ENCODE measurements at places on chromosomes 7 and 10. TPM values are rescaled to one million over a fixed set of nuclear protein-coding genes. Genes with fewer than 3 reads are reported as not detected.

The ASZ1 gene
- total RNA-seq: not detected

The LRRC18 gene
- not detected for total RNA-seq

The SUGCT gene
- total RNA-seq: 5.4 TPM

The IKZF1 gene
- 9.7 TPM for total RNA-seq

The RADIL gene
- 7.7 TPM for total RNA-seq

The WIPF3 gene
- total RNA-seq: 2.9 TPM

The TYSND1 gene
- total RNA-seq: 4.4 TPM

DNA sequence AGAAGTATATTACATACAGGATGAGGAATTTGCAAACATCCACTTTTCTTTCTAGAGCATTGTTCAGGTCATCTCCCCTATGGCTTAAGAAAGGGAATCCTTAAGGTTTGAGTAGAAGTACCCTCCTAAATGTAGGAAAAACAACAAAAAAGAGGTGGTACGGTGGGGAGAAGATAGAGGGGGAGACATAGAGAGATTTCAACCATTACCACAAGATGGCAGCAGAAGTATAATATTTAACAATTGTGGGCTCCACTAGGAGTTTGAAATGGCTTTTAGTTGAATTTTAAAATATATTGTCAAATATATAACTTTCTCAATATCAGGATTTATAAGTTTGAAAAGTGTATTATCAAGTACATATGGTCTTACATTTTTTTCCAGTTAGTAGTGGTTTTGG, 72.7 kb upstream of the PRKG1 start:
- H3K4me1 ChIP-seq: no peaks in the 10 kb centered on the region
- H3K4me3 ChIP-seq: no peak overlapping the region
- no peaks in the 10 kb centered on the region for H3K27me3 ChIP-seq
- DNase-seq: no peak

DNA sequence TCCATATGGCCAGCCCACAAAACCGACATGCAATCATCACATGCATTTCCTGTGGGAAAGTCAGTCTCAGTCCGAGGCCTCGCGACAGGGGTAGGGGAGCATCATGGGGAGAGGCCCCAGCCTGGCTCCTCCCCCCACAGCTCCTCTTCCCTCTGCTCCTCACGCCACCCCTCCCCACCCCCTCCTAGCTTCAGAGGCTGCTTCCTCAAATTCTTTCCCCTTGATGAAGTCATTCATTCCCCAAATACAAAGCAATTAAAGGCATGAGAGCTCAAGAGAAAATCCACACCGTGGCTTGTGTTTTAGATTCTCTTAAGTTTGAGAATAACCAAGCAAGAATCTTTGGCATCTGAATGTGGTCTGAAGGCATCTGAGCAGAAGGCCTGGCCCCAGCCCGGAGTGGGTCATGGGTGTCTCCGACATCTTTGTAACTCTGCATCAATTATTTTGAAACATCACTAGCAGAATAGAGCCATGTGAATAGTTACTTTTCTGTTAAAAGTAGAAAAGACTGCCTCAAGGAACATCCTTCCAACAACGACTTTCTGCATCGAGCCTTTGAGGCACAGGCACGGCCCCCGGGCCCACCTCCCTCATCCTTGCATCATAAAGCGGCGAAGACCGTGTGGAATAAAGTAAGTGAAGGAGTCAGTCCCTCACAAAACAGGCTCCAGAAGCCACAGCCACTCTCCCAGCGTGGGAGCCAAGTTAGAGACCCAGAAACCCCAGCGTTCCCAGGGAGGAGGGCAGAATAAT, 90.9 kb downstream of the DIP2C start:
- H3K4me3 ChIP-seq: no peak overlapping the region
- no peaks in the 10 kb centered on the region for H3K4me1 ChIP-seq

DNA sequence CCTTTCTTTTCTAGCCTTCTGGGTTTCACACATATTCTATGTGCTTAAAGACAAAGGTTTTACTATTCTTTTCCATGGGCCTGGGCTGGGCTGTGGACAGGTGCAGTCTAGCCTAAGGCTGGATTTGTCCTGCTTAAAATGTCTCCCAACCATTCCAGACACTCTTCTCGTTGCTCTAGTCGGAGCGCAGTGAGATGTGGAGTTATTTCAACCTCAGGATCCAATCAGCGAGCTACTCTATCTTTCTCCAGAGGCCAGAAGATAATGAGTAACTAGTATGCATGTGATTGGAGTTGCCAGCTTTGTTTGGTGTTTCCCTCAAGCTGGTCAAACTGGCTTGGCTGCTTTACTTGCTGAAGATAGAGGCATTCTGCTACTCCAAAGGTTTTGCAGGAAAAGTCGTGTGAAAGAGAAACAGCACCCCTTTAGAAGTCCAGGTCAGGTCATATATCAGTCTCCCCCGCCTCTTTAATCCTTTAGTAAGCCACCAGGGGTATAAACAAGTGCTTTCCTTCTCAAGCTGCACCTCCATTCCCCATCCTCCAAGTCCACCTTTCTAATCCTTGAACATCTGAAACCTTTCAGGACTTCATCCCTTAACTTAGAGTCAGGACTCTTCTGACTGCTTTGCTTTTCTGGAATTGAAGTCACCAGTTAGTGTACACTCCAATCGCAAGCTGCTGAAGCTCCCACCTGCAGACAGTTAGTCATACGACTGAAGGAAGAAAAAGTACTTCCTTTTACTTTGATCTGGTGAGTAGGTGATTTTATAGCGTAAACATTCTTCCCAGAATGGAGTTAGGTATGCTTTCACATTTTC, 78.8 kb downstream of the DNMBP start:
- DNase-seq: no peak
- H3K4me3 ChIP-seq: no peak overlapping the region
- H3K27ac ChIP-seq: no peak overlapping the region
- no peaks in the 10 kb centered on the region for H3K27me3 ChIP-seq

- H3K4me1 ChIP-seq: no peaks in the 10 kb centered on the region
- H3K4me3 ChIP-seq: no peak overlapping the region
- DNase-seq: no peak
- H3K27me3 ChIP-seq: no peaks in the 10 kb centered on the region
- no peak overlapping the region for H3K27ac ChIP-seq
- no peaks in the 10 kb centered on the region for H3K36me3 ChIP-seq
These were observed 183.2 kb upstream of the GNAI1 start for GRCh38 chr7:79951415-79951814.

GRCh38 chr7:144122876-144123275, at the start of gene OR2A14:
TSS of gene OR2A14 (plus strand) at chr7:144123176. CDS start at chr7:144129113, 5,937 bp downstream.
- no peaks in the 10 kb centered on the region for H3K27me3 ChIP-seq
- H3K4me1 ChIP-seq: no peaks in the 10 kb centered on the region
- no peaks in the 10 kb centered on the region for H3K36me3 ChIP-seq
- H3K4me3 ChIP-seq: no peak within 1 kb of the TSS

GRCh38 chr10:121514141-121514865, 83.9 kb downstream of the FGFR2 start:
- DNase-seq: no peak
- H3K27ac ChIP-seq: no peak overlapping the region
- H3K4me3 ChIP-seq: no peak overlapping the region
- H3K4me1 ChIP-seq: no peaks in the 10 kb centered on the region

DNA sequence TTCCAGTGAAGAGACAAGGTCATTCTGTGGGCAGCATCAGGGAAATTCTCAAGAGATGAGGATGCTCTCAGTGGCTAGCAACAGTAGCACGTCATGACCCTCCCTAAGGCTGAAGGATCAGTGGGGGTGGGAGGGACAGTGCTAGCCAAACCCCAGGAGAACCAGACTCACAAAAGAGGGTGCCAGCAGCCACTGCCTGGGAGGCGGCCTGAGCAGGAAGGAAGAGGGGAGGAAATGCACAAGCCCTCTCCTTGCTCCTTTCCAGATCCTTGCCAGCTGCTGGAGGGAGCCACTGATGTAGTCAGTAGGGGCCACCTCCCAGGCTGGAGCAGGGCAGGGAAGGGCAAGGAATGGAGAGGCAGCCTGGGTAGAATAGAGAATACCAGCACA, 302.7 kb downstream of the RPS24 start:
- no peak overlapping the region for H3K4me3 ChIP-seq
- no peaks in the 10 kb centered on the region for H3K27me3 ChIP-seq
- peaks cover 18% of the 10 kb centered on the region for H3K4me1 ChIP-seq
- no peak overlapping the region for H3K27ac ChIP-seq

- no peak for DNase-seq
- H3K4me3 ChIP-seq: no peak overlapping the region
- H3K4me1 ChIP-seq: no peaks in the 10 kb centered on the region
- no peak overlapping the region for H3K27ac ChIP-seq
These were observed 103.4 kb downstream of the SAMD9 start for GRCh38 chr7:93014410-93014809.

DNA sequence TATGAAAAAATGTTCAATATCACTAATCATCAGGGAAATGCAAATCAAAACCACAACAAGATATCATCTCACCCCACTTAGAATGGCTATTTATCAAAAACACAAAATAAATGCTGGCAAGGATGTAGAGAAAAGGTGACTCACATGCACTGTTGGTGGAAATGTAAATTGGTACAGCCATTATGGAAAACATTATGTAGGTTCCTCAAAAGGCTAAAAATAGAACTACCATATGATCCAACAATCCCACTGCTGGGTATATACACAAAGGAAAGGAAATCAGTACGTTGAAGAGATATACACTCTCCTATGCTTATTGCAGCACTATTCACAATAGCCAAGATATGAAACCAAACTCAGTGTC, 50.2 kb downstream of the CDK1 start:
- no peaks in the 10 kb centered on the region for H3K27me3 ChIP-seq
- no peak overlapping the region for H3K4me3 ChIP-seq
- no peak for DNase-seq

DNA sequence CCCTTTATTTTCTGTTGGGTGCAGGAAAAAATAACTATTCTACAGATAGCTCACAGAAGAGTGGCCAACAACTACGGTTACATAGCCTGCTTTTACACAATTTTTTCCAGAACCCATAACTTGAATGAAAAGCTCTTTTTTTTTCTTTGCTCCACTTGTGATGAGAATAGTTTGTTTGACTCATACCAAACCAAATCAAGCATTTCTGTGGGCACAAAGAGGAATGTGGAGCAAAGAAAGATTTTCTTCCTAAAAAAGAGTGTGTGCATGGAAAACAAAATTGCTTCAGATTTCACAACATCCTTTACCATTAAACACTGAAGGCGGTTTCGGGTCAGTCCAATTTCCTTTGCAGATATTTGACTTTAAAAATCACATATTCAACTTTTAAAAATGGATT, 54.8 kb upstream of the RAB11FIP2 start:
- no peaks in the 10 kb centered on the region for H3K4me1 ChIP-seq
- no peaks in the 10 kb centered on the region for H3K27me3 ChIP-seq
- no peak for DNase-seq
- H3K36me3 ChIP-seq: no peaks in the 10 kb centered on the region
- no peak overlapping the region for H3K4me3 ChIP-seq

- no peaks in the 10 kb centered on the region for H3K27me3 ChIP-seq
- peak; percentile 18 for DNase-seq
- no peak overlapping the region for H3K27ac ChIP-seq
- no peaks in the 10 kb centered on the region for H3K4me1 ChIP-seq
- H3K4me3 ChIP-seq: no peak overlapping the region
These were observed 60.5 kb downstream of the CLEC2L start for GRCh38 chr7:139583826-139584553.

GRCh38 chr7:80634505-80634904, 3.9 kb upstream of the CD36 start:
- no peak for DNase-seq
- H3K27ac ChIP-seq: no peak overlapping the region
- H3K4me3 ChIP-seq: no peak overlapping the region
- H3K36me3 ChIP-seq: no peaks in the 10 kb centered on the region

DNA sequence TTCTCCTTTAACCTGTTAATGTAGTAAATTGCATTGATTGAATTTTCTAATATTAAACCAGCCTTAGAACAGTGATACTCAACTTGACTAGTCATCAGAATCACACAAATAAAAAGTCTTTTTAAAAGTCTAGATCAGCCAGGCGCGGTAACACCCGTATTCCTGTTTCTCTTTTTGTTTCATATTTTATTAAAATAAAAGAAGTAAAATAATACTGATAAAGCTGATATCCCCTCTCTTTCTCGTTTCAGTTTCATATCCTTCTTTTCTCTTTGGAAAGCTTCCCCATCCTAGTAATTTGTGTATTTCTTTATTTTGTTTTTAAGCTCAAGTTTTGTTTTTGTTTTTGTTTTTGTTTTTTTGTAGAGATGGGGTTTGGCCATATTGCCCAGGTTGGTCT, 9.3 kb downstream of the SMO start:
- H3K4me1 ChIP-seq: no peaks in the 10 kb centered on the region
- H3K4me3 ChIP-seq: no peak overlapping the region
- no peak overlapping the region for H3K27ac ChIP-seq
- no peak for DNase-seq
- no peaks in the 10 kb centered on the region for H3K36me3 ChIP-seq

GRCh38 chr10:114938856-114939193, 830 bp downstream of the TRUB1 start:
- peaks cover 33% of the 10 kb centered on the region for H3K4me1 ChIP-seq
- no peaks in the 10 kb centered on the region for H3K27me3 ChIP-seq
- H3K4me3 ChIP-seq: peak overlapping the region; percentile 85
- no peak for DNase-seq
- H3K27ac ChIP-seq: peak overlapping the region; percentile 80

DNA sequence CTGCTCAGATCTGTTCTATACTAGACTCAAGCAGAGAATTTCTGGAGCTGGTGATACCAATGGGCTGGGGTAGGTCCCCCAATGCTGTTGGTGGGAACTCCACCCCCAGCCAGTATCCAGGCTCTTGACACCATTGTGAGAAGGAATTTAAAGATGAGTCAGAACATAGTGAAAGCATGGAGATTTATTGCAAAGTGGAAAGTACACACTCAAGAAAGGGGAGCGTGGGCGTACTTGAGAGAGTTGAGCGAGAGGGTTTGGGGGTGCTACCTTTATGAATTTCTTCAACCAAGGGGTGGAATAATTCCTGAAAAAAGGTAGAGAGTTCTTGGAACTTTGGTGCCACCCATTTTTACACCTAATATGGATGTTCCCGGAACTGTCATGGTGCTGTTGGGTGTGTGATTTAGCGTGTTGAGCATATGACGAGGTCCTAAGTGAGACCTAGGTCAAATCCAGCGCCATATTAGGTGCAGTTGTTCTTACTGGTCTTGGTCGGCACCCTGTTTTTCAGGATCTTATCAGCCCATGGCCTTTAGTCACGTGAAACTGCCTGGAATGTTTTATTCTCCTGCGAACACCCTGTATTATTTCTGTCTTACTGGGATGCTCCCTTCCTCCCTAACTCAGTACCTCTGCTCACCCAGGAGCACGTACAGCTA, 122.0 kb upstream of the AHR start:
- no peaks in the 10 kb centered on the region for H3K36me3 ChIP-seq
- no peaks in the 10 kb centered on the region for H3K27me3 ChIP-seq
- no peak overlapping the region for H3K4me3 ChIP-seq
- no peak overlapping the region for H3K27ac ChIP-seq
- no peaks in the 10 kb centered on the region for H3K4me1 ChIP-seq

GRCh38 chr7:67913604-67914003, 917.0 kb downstream of the TYW1 start:
- no peak for DNase-seq
- no peaks in the 10 kb centered on the region for H3K4me1 ChIP-seq
- no peaks in the 10 kb centered on the region for H3K27me3 ChIP-seq

DNA sequence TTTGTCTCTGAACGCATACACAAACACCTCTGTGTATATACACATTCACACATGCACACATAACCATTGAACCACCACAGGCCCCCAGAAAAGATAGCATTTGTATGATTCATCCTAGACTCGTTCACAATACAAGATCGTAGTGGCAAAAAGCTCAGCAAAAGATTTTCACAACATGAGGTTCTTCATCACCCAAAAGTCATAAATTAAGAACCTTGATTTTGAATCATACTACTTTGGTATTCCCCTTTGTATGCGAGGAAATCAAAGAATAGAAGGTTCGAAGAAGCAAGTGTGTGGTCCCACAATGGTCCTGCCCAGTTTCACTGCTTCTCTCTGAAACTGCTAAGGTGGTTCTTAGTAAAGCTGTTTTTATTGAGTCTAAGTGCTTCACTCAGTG, 200.7 kb downstream of the CELF2 start:
- no peak overlapping the region for H3K4me3 ChIP-seq
- H3K27ac ChIP-seq: no peak overlapping the region
- DNase-seq: no peak
- no peaks in the 10 kb centered on the region for H3K36me3 ChIP-seq
- H3K4me1 ChIP-seq: no peaks in the 10 kb centered on the region
- H3K27me3 ChIP-seq: no peaks in the 10 kb centered on the region

Data from right atrium auricular region (tissue), 2 donors.